Activated CD8-positive, alpha-beta memory T cell treated with anti-CD3 and anti-CD28 coated beads for 48 hours (primary cell): ENCODE measurements at places on chromosomes 1 and 21.
A peak's percentile ranks its signal among the peaks of the same experiment; 100 is the strongest.

GRCh38 chr1:204975568-204976235 is 67.3 kb upstream of the CNTN2 start:
- DNase-seq = no peak

DNA sequence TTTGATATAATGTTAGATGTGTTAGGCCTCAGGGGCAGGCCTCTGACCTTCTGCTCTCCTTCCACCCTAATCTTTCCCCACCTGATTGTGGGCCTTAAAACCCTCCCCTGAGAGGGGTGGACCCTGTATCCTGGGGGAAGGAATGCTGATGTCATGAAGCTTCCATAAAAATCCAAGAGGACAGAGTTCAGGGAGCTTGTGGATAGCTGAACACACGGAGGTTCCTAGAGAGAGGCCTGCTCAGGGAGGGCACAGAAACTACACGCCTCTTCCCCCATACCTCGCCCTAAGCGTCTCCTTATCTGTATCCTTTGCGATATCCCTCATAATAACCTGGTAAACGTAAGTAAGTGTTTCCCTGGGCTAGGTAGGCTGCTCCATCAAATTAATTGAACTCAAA is 4.3 kb downstream of the MFN2 start:
- no peak for DNase-seq

GRCh38 chr1:194469282-194469681 is 1282.9 kb upstream of the B3GALT2 start:
- DNase-seq = no peak

- no peak for DNase-seq
Observed at GRCh38 chr1:42737257-42737656, 2.8 kb downstream of the CLDN19 start.

DNA sequence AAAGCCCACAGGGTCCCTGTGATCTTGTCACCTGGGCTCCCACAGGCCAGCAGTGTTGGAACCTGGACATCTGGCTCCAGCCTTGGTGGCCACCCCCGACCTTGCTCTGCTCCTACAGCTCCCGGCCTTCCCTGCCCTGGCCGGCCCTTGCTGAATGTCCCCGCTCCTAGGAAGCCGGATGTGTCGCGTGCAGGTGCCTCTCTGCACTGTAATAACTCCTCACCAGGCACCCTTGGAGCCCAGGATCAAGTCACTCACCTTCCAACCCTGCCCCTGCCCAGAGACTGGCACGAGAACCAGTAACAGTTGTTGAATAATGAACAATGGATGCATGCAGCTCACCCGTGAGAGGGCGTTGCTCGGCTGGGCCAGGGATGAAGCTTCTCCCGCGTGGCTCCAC is 12.1 kb downstream of the PDE9A start:
- no peak for DNase-seq

GRCh38 chr1:205670150-205670446 is 10.2 kb downstream of the SLC45A3 start:
- DNase-seq = no peak

DNA sequence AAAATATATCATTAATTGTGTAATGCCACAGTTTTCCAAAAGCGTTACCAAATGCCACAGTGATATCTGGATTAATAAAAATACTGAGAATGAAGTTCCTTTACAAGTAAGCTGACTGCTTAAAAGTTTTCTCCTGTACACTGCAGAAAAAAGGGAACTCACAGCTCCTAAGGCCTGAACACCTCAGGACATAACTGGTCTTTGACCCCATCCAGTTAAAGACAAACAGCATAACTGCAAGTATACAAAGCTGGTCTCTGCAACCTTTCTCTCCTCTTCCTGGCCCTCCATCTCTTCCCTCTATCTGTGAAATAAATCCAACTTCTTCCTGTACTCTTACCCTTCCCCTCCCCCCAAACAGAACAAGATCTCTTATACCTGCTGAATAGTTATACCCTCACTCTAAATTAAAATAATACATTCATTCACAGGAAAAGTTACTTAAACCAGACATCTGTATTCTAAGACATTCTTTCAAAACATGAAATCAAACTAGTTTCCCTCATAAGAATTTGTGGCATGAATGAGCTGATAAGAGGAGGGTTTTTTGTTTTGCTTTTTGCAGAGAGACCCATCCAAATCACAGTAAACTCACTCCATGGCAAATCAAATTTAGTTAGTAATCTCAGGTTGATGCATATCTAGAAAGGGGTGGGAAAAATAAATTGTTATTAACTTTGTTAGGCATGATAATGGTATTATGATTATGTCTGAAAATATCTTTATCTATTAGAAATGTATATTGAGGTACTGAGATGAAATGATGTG is 2.9 kb downstream of the DIPK1A start:
- DNase-seq = no peak

DNA sequence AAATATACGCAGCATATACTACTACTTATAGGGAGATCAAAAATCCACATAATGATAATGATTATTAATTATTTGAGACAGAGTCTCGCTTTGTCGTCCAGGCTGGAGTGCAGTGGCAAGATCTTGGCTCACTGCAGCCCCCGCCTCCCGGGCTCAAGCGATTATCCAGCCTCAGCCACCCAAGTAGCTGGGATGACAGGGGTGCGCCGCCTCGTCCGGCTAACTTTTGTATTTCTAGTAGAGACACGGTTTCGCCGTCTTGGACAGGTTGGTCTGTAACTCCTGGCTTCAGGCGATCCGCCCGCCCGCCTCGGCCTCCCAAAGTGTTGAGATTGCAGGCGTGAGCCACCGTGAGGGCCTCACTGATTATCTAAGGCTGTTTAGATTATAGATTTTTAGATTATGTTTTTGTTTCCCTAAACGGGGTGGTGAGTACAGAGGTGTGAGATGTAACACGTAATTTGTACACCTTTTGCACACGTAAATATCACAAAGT is 548 bp upstream of the SLC25A33 start:
- DNase-seq = no peak

- no peak for DNase-seq
Observed at GRCh38 chr1:33377013-33377412, 53.9 kb downstream of the PHC2 start.

- DNase-seq = no peak
Observed at GRCh38 chr1:165662186-165662585, 31.2 kb downstream of the MGST3 start.

GRCh38 chr21:42193131-42193671 is 25.7 kb upstream of the ABCG1 start:
- peak; percentile 44 for DNase-seq

GRCh38 chr21:32021319-32021994 is 148.6 kb downstream of the HUNK start:
- no peak for DNase-seq

DNA sequence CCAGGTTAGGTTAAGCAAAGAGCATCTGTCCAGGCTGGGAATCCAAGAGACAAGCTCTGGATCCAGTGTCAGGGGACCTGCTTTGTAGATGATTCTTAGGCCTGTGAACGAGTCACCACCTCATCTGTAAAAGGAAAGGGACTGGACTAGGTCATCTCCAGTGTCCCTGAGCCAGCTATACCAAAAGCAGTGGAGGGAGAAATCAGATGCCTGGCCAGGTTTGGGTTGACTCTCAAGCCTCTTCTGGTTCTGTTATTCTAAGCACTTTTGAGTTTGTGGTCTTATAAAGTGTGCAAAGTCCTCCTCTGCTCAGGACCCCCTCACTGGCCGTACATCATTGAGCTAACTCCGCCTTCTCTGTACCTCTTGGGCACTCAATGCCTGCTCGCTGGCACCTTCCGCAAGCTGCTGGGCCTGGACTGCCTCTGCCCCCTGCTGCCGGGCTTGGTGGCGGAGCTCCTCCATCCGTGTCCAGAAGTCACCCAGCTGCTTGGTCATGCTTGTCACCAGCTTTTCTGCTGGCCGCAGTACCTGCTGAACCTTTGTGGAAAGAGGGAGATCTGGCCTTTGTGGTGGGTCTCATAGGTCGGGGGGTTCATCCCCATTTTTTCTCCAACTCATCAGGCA is 33.6 kb downstream of the CAMK1G start:
- DNase-seq = no peak

GRCh38 chr1:103457886-103458455 is 67.5 kb upstream of the RNPC3 start:
- no peak for DNase-seq

- no peak for DNase-seq
Observed at GRCh38 chr1:41582351-41582750, 97.9 kb upstream of the EDN2 start.

GRCh38 chr1:29482064-29482463 is 245.7 kb downstream of the PTPRU start:
- DNase-seq = no peak

GRCh38 chr1:72530646-72531045 is 248.3 kb upstream of the NEGR1 start:
- DNase-seq = no peak

GRCh38 chr1:173476665-173477285 is 360 bp upstream of the PRDX6 start:
- DNase-seq = peak; percentile 58

- DNase-seq = no peak
Observed at GRCh38 chr1:26791626-26792025, 3.9 kb downstream of the PIGV start.

DNA sequence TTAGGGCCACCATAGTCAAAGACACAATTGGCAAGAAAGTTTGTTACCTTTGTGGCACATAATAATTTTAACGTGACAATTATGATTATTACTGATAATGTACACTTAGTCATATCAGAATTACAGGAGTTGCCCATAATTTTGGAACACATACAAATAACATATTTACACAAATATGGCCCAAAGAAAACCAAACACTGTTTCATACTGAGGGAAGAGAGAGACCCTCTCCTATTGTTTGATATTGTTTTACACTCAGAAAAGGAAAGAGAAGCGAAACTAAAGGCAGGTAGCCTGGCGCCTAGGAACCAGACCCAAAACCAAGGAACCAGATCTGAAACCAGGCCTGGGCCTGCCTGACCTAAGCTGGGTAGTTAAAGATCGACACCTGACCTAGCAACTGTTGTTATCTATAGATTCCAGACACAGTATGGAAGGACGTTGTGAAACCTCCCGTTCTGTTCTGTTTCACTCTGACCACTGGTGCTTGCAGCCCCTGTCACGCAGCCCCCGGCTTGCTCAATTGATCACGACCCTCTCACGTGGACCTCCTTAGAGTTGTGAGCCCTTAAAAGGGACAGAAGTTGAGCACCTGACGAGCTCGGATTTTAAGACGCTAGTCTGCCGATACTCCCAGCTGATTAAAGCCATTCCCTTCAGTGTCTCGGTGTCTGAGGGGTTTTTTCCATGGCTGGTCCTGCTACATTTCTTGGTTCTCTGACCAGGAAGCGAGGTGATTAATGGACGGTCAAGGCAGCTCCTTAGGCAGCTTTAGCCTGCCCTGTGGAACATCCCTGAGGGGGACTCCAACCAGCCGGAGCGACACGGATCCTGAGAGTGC is 27.9 kb downstream of the C1orf115 start:
- no peak for DNase-seq

- no peak for DNase-seq
Observed at GRCh38 chr1:14462851-14463250, 135.6 kb upstream of the KAZN start.

GRCh38 chr1:25711555-25712298 is 88.3 kb upstream of the SELENON start:
- DNase-seq = peak; percentile 31

DNA sequence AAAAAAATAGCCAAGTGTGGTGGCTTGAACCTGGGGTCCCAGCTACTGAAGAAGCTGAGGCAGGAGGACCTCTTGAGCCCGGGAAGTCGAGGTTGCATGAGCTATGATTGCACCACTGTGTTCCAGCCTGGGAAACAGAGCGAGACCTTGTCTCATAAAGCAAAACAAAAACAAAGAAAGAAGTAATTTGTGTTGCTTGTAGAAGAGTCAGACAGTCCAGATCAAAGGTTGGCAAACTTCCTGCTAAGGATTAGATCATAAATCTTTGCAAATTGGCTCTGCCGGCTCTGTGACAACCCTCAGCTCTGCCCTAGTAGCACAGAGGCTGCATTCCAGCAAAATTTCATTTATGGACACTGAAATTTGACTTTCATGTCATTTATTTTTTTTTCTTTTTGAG is 19.0 kb upstream of the MFN2 start:
- no peak for DNase-seq

DNA sequence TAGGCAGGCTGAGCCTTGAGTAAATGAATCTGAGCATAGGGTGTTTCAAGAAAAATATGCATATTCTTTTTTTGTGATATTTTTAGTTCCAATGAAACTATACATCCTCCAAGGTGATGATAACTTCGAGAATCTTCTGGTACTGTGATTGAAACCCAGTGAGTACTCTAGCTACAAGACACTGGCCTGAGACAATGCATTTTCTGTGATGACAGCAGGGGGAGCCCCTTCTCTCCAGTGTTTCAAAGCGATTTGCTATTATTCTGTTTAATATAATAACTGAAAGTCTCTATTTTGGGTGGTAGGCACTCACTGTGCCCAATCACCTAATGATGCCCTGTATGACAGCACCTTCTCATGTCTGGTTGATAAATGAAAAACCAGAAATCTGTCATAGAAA is 12.1 kb downstream of the IRF2BP2 start:
- DNase-seq = no peak

DNA sequence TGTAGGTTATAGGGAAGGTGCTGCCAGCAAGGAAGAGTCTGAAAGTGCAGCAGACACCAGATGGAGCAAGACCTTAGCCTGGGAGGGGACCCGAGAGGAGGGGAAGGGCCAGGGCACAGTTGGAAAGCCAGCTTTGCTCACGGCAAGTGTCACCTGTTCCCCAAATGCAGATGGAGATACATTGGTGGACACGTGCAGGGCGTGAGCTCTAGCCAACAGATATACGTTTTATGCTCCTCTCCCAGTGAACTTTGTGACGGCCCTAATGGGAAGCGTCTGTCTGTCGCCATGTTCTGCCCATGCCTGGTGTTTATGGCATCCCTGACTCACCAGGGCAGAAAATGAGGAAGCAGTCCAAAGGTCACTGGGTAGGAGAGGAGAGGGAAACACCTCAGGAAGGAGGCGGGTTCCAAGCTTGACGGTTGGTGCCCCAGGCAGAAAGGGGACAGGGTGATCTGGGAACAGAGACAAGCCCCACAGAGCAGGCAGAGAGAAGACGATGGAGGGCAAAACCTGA is 7.6 kb downstream of the GPA33 start:
- no peak for DNase-seq

GRCh38 chr1:155134880-155135414 is 705 bp upstream of the SLC50A1 start:
- DNase-seq = peak; percentile 38

DNA sequence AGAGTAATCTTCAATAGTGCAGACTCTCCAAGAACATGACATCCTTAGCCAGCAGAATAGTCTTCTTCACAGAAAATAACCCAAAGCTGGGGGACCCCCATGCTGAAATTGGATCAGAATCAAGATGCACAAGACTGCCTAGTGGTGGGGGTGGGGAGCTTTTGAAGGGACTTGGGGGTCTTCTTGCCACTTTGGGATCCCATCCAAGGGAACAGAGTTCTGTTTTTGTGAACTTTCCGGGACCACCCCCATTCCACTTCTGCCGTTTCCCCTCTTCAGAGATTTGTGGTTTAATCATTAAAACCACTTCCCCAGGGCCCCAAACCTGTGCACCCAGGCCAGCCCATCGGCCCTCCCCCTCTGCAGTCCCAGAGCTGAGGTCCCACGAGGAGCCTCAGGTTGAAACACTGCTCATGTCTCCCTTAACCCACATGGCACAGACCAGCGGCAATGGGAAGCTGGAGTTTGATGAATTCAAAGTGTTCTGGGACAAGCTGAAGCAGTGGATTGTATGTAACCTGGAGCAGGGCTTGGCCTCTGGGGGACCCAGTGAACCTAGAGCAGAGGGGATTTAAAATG is 44.9 kb downstream of the CAPN9 start:
- DNase-seq = no peak

- no peak for DNase-seq
Observed at GRCh38 chr1:71964188-71964587, 318.2 kb downstream of the NEGR1 start.
